ENCODE measurements at places on chromosomes 3 and 15.

DNA sequence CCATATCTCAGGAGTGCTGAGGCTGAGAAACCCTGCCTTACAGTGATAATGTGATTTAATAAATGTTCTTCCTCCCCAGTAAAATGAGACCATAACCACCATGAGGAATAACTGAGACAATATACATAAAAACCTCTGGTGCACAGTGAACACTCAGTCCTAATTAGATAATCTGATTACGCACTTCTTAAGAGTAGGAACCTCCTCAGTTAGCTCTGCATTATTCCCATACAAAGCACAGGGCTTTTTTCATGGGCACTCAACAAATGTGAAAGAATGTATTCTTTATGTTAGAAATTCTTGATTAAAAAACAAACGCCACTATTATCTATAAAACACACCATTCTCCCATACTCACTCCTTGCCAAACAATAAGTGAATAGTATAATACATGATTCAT lies 97.0 kb downstream of the TNIK start:
- DNase-seq: no peak

DNA sequence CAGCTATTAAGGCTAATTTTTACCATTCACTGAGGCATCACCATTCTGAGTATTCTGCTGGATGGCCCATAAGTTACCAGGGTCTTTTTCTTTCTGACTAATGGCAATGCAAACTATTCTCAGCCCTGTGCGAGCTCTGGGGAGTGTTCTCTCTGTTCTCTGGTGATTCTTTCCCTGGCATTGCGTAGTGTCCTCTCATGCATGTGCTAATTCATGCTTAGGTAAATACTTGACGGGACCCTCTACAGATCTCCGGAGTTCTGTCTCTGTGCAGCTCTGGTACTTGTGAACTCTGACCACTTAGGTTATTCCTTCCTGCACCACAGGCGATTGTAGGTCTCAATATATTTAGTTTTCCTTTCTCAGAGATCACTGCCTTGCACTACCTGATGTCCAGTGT lies 34.8 kb downstream of the UBE2E1 start:
- no peak for DNase-seq

DNA sequence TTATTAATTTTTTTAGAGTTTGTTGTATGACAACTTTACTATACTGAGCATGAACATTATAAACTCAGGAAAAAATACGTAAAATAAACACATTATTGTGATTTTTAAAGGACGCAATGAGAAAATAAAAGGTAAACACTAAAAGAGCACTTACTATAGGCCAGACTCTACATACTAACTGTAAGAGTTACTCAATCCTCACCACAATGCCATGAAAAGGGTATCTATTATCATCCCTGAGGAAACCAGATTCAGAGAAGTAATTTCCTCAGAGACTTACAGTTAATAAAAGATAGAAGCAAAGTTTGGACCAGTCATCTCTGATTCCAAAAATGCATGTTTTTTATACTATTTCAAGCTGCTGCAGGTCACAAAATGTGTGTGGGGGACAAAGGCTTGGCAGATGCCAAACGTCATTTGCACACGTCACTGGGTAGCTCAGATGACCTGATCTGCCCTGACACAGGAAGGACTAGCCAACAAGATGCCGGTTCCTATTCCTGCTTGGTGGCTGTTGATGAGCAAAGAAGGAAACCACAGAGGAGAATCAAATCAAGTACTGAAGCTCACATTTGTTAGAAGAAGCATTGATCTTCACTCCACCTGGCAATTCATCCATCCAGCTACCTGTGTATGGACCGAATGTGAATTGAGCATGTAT lies 42.3 kb downstream of the KLHL6 start:
- DNase-seq: no peak

GRCh38 chr15:79195802-79196201 lies 86.7 kb upstream of the ANKRD34C start:
- DNase-seq: no peak

DNA sequence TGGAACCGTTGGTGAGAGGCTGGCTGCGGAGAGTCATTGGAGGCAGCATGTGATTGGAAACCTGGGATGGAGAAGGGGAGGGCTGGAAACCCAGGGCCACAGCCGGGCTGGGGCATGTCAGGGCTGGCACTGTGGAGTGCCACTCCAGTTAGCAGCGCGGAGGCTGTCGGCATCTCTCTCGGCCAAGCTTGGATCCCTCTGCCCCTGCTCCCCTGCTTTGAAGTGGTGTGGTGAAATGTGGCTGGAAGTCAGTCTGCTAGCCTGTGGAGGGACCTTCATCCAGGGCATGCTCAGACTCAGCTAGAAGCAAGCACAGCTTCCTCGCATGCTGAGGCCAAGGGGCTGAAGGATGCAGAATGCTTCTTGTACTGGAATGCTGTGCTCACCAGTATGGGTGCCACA lies 13.5 kb downstream of the SLCO3A1 start:
- DNase-seq: no peak

DNA sequence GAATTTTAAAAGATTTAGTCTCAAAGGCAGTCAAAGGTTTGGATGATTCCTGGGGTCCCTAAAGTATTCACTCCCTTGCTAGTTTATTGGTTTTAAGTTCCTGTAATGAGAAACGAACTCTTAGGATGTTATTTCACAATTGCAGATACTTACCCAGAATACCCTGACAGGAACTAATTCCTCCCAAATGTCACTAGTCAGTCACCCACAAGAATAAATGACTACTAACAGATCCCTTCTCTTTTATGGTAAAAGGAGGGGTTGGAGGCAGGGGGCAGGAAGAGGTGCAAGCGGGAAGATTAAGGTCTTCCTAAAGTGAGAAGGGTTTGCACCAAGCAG lies 174.2 kb upstream of the SLC2A2 start:
- DNase-seq: no peak

- no peak for DNase-seq
Observed at GRCh38 chr3:126983653-126984390, 907 bp downstream of the PLXNA1 start.

GRCh38 chr3:56845505-56845904 lies 43.8 kb upstream of the ARHGEF3 start:
- DNase-seq: no peak

GRCh38 chr3:186540221-186540834 lies 3.9 kb downstream of the CRYGS start:
- peak; percentile 24 for DNase-seq

DNA sequence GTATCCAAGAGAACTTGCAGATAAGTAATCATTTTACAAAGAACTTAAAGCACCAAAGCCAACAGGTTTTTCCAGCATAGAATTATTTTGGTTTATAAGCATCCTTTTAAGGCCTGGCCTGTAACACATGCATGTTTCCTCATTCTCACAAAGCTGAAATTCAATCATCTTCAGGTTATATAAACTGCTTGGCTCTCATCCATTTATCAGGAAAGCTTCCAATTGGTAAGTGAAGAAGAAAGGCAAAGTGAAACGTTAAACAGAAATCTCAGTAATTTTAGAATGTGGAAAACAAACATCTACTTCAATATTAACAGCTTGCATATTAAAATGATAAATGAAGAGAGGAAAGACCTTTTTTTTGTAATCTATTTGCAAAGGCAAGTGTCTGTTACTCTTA lies 1.6 kb downstream of the SERP1 start:
- DNase-seq: no peak

DNA sequence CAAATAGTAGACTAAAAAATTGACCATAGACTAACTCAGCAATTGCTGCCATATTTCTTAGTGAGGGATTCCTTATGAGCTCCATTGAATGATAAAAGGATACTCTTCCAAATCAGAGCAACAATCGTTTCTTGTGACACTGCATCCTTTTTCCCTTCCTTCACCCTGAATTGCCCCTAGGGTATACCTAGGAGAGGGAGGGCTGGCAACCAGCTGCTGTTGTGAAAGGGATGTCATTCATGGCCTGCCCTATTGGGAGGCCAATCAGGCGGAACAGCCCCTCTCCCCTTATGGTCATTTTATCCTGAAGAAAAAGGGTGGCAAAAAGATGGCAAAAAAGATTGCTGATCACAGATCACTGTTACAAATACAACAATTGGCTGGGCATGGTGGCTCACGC lies 26.3 kb downstream of the B3GNT5 start:
- DNase-seq: no peak

DNA sequence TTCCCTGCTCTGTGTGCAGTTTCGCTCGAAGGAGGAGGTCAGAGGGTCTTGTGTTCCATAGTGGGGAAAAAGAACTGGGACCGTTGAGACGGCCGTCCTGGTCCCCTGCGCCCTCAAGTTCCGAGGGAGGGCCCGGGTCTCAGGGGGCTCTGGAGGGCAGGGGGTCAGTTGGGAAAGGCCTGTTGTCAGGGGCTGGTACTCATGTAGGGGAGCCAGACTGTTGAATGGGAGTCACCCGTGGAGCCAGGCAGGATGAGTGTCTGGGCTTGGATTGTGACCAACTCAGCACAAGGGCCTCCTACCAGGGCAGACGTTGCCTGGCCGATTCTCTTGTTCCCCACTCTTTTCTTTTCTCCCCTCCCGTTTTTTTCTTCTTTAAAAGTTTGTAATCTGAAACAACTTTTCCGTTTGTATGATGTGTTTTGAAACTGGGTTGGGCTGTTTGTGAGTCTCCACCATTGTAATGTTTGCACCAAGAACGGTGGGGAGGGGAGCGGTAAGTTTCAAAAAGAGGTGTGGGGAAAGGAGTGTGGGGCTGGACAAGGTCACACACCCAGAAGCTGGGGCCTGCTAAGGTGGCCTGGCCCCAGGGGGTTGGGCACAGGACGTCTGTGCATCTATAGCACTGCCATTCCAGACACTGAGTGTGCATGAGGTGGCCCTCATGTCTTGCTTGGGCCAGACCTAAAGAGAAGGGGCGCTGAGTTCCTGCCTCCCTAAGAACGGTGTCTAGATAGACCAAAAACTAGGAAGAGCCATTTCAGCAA lies 1.1 kb downstream of the CMTM7 start:
- no peak for DNase-seq

- no peak for DNase-seq
Observed at GRCh38 chr3:54121414-54122323, 683 bp upstream of the CACNA2D3 start.
